Sigmoid colon (tissue), 7 donors: ENCODE measurements at places on chromosomes 2 and 18. TPM values are rescaled to one million over a fixed set of nuclear protein-coding genes. Genes with fewer than 3 reads are reported as not detected.

GRCh38 chr18:55290898-55291297 is 297.1 kb downstream of the TCF4 start:
- no peaks in the 10 kb centered on the region for H3K36me3 ChIP-seq
- no peaks in the 10 kb centered on the region for H3K27me3 ChIP-seq
- DNase-seq: no peak

DNA sequence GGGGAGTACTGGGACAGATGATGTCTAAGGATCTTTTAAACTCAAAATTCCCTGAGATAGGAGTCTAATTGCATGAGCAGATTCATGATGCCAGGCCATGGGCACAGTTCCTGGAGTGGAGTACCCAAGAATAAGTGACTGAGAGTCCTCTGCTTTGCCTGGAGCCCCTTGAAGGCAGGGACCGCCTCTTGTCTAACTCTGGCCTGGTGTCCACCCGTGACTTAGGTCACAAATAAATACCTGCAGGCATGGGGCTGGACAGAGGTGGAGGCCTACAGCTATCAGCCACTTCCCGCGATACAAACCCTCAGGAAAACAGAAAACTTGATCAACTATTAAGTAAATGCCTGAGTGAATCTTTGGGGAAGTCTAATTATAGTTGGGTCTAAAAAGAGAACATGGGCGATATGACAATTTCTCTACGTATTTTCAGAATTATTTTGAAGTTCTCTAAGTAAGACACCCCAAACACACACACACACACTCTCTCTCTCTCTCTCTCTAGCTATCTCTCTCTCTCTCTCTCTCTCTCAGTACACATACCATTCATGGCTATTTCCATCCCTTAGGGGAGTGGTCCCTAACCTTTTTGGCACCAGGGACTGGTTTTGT is 1.8 kb upstream of the WIPF1 start:
- no peak overlapping the region for H3K4me3 ChIP-seq
- peak overlapping the region; percentile 5 for H3K27ac ChIP-seq

Gene LAMA3
- total RNA-seq: 18.6 TPM

DNA sequence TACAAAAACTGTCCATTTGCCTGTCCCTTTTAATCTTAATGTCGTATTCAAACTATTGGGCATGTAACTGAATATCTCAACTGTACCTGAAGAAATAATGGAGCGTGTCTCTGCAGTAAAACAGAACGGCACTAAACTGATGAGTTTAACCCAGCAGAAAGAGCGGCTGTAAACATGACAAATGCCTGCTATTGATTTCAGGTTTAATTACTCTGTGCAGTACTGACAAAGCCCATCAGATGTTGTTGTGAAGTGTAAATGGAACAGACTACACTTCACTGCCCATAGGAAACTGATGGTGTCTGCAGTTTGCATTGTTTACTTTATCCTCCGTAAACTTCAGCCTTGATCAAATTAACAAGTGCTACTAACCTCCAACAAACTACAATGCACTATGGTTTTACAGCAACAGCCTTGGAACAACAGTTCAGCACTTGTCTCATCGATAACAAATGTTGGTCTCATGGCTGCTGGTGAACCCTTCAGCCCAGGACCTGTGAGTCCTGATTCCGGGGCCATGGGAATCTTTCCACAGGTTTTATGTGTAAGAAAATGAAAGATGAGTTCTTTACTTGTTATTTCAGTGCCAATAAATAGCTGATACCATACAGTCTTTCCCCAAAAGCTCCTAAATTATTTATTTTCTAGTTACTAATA is 316.5 kb downstream of the CCDC178 start:
- H3K4me1 ChIP-seq: no peaks in the 10 kb centered on the region
- no peaks in the 10 kb centered on the region for H3K27me3 ChIP-seq
- no peak for DNase-seq
- no peak overlapping the region for H3K27ac ChIP-seq
- H3K36me3 ChIP-seq: no peaks in the 10 kb centered on the region
- no peak overlapping the region for H3K4me3 ChIP-seq

Gene FSHR
- not detected for total RNA-seq

- no peak overlapping the region for H3K4me3 ChIP-seq
- H3K36me3 ChIP-seq: no peaks in the 10 kb centered on the region
- H3K27me3 ChIP-seq: no peaks in the 10 kb centered on the region
Measured at GRCh38 chr2:63679252-63679855, 90.6 kb downstream of the MDH1 start.

Gene KDSR
- total RNA-seq: 33.2 TPM

Gene USP37
- total RNA-seq: 6.6 TPM

- H3K27me3 ChIP-seq: no peaks in the 10 kb centered on the region
- no peak for DNase-seq
- H3K4me3 ChIP-seq: peak overlapping the region; percentile 63
- H3K36me3 ChIP-seq: no peaks in the 10 kb centered on the region
- peaks cover 14% of the 10 kb centered on the region for H3K4me1 ChIP-seq
- peak overlapping the region; percentile 57 for H3K27ac ChIP-seq
Measured at GRCh38 chr2:216082117-216082711, 495 bp downstream of the TMEM169 start.

DNA sequence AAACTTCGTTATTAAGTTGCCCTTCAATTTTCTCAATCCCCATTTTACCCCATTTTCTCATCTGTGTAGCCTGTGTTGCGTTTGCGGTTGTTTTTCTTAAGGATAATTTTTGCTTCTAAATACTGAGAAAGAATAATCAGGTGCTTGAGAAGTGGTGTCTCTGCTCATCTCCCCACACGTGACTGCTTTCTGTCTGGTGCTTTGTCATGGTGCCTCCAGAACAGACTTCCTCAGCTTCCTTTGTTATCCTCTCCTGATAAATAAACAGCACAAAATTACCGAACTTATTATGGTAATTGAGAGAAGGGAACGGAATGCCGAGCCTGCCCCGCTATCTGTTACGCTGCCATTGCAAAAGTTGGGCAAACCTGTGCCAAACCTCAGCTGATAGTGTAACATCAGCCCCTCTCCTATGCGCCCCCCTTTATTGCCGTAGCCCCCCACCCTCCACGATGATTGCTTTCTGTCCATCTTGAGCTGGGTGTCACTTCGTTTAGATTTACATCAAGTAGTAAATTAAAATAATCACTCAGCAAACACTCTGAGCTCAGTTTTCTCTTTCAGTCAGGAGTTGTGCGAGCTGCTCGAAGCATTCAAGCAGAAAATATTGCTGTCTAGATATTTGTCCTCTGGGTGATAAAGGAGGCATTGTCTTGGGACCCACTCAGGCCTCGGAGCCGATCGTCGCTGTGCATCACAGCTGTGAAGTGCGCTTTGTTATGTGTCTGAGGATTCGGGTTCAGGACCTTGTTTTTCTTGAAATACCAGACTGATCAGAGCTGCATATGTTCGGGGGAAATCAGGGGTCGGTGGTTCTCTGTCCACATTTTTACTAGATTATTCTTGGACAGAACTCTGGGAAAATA is 1008.5 kb upstream of the FANCL start:
- no peak overlapping the region for H3K4me3 ChIP-seq
- no peak for DNase-seq
- no peaks in the 10 kb centered on the region for H3K36me3 ChIP-seq
- H3K27me3 ChIP-seq: no peaks in the 10 kb centered on the region
- H3K27ac ChIP-seq: no peak overlapping the region
- no peaks in the 10 kb centered on the region for H3K4me1 ChIP-seq

- H3K4me3 ChIP-seq: no peak overlapping the region
- H3K27me3 ChIP-seq: no peaks in the 10 kb centered on the region
- no peaks in the 10 kb centered on the region for H3K36me3 ChIP-seq
- no peaks in the 10 kb centered on the region for H3K4me1 ChIP-seq
Measured at GRCh38 chr2:144136297-144137010, 383.5 kb downstream of the ZEB2 start.

DNA sequence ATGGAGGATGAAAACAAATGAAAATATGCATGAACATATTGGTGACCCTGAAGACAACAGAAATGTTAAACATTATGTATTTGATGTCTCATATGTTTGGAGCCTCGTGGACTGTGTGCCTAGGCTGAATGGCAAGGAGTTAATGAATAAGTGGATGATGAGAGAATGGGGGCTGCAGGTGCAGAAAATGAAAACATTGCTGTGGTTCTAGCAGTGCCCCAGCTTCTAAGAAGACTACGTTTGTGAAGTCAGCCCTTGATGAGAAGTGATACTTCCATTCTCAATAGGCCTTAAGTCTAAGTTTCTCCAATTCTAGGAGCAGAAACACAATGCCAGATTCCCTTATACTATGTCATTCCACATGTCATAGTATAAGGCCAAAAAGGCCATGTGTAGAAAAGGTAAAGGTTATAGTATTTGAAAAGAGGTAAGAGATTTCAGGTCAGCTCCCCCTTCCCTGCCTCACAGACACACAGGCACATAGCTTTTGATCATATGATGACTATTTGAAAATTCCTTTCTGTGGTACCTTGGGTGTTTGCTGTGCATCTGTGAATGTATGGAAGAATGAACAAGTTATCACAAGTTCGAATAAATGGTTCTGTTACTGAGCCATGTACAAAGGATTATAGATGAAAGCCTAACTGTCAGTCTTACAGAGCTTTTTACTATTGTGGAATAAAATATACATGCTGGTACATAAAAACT is 280.8 kb downstream of the SETBP1 start:
- no peak for DNase-seq
- no peaks in the 10 kb centered on the region for H3K27me3 ChIP-seq
- no peak overlapping the region for H3K4me3 ChIP-seq
- H3K4me1 ChIP-seq: peaks cover 14% of the 10 kb centered on the region

Gene SKA1
- 0.68 TPM for total RNA-seq

GRCh38 chr2:28329184-28329583 is 63.5 kb upstream of the FOSL2 start:
- H3K27ac ChIP-seq: no peak overlapping the region
- no peaks in the 10 kb centered on the region for H3K27me3 ChIP-seq
- no peaks in the 10 kb centered on the region for H3K4me1 ChIP-seq
- H3K36me3 ChIP-seq: no peaks in the 10 kb centered on the region

DNA sequence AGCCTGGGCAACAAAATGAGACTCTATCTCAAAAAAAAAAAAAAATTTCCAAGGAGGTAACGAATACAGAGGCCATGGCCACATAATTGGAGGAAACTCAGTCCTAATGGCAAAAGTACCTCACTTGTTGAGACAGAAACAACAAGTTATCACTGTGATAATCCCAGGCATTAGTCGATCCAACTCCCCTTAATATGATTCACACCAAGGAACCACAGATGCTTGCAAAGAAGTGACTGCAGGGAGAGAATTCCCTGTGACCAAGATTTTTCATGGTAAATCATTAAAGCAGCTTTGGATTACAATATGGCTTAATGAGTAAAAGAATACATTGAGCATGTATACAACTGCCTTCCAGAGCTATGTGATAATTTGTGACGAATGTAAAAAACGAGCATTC is 80.4 kb upstream of the RNU4ATAC start:
- H3K4me1 ChIP-seq: no peaks in the 10 kb centered on the region
- peaks cover 28% of the 10 kb centered on the region for H3K36me3 ChIP-seq

Gene HOXD13
- 34.7 TPM for total RNA-seq

DNA sequence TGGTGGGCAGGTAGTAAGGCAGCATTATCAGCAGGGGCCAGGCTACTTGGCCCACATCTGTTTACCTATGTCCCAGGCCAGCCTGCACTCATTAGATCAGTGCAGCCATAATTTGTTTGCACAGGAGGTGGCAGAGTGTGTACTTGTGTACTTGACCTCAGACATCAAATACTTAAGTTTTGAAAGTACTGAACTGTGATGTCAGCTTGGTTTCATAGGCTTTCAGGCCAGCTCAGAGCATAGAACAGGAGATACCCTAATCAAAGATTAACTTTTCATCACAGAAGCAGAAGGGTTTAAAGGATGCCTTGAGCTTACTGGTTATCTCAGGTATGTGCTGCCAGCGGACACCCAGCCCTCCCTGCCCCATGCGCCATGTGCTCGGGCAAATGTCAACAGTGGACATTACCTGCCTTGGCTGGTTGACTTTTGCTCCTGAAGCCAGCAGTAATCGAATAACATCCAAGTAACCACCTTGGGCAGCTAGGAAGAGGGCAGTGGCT is 33.2 kb downstream of the ANKRD29 start:
- no peaks in the 10 kb centered on the region for H3K27me3 ChIP-seq
- H3K4me3 ChIP-seq: no peak overlapping the region
- H3K36me3 ChIP-seq: no peaks in the 10 kb centered on the region
- DNase-seq: no peak
- no peaks in the 10 kb centered on the region for H3K4me1 ChIP-seq

DNA sequence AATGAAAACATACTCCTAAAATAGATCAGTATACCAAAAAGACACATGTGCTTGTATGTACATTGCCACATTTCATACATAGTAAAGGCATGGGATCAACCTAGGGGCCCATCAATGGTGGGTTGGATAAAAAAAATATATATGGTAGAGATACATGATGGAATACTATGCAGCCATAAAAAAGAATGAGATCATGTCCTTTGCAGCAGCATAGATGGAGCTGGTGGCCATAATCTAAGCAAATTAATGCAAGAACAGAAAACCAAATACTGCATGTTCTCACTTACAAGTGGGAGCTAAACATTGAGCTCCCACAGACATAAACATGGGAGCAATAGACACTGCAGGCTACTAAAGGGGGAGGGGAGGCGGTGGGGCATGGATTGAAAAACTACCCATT is 18.6 kb upstream of the NCOA1 start:
- no peaks in the 10 kb centered on the region for H3K36me3 ChIP-seq
- H3K27ac ChIP-seq: no peak overlapping the region
- no peak for DNase-seq

DNA sequence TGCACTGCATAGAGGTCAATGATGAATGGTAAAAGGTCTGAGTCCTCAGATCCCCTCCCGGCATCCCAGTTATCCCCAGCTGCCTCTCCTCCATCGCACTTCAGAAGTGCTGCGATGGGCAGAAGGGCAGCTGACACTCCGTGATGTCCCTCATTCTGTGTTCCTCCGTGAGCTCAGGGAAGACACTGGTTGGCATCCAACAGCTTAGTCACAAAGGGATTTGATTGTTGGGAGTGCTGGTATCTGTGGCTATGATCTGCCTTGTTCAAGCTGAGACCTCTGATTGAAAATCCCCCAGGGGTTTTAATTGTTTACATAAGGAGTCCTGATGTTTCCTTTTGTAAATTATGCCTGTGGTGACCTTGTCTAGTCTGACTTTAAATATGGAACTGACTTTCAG is 19.0 kb upstream of the SAG start:
- DNase-seq: peak; percentile 14
- H3K27ac ChIP-seq: no peak overlapping the region
- no peak overlapping the region for H3K4me3 ChIP-seq
- H3K4me1 ChIP-seq: no peaks in the 10 kb centered on the region
- H3K36me3 ChIP-seq: peaks cover 99% of the 10 kb centered on the region

- H3K4me1 ChIP-seq: no peaks in the 10 kb centered on the region
- H3K4me3 ChIP-seq: no peak overlapping the region
Measured at GRCh38 chr2:240155745-240156390, 15.4 kb upstream of the OTOS start.
